ENCODE measurements at places on chromosomes 3 and 15.

GRCh38 chr3:55661141-55661540, 174.0 kb upstream of the WNT5A start:
- DNase-seq = no peak

DNA sequence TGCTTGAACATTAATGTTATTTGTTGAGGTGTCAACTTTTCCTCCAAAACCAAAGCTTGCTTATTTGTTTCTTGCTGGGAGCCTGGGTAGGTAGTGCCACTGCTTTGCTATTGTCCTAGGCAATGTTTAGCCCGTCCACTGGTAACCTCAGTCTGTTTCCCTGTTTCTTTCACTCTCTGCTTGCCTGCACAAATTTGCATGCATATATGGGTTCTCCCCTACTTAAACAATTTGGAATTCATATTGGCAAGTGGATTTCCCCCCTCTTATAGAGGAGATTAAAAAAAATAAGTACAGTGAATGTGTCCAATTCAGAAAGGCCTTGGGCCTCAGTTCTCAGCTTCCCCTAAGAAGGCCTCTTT, 45.0 kb upstream of the BOC start:
- no peak for DNase-seq

DNA sequence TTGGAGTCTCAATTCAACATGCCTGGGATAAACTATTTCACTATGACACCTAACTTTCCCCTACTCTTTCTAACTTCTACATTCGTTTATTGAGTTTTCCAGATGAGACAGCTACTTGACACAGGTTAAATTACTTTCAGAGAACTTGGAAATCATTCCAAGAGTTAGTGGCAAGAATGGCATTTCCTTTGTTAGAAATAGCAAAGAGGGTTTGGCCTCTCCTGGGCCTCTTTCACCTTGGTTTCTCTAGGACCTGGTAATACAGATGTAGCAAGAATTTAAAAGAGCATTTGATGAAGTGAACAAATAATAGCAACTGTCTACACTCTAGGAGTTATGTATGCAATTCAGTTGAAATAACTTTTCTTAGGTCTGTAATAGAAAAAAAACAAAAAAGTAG, 748.9 kb downstream of the MECOM start:
- DNase-seq = peak; percentile 29

DNA sequence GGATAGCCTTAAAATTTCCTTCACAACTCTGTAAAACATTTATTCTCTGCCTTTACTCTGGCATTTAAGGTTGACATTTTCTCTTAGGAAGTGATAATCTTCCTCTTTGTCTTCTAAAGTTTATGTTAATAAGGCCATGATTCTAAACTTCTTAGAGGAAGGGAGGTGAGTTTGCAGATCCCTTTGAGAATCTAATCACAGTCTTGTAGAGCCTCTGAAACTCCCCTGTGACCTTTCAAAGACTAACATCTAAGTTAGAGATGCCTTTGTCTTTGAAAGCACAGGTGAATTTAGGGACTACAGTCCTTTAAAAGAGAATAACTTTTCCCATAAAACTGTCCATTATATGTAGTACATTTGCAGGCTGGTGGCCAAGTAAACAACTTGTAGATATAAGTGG, 115.1 kb downstream of the PLCL2 start:
- DNase-seq = no peak

DNA sequence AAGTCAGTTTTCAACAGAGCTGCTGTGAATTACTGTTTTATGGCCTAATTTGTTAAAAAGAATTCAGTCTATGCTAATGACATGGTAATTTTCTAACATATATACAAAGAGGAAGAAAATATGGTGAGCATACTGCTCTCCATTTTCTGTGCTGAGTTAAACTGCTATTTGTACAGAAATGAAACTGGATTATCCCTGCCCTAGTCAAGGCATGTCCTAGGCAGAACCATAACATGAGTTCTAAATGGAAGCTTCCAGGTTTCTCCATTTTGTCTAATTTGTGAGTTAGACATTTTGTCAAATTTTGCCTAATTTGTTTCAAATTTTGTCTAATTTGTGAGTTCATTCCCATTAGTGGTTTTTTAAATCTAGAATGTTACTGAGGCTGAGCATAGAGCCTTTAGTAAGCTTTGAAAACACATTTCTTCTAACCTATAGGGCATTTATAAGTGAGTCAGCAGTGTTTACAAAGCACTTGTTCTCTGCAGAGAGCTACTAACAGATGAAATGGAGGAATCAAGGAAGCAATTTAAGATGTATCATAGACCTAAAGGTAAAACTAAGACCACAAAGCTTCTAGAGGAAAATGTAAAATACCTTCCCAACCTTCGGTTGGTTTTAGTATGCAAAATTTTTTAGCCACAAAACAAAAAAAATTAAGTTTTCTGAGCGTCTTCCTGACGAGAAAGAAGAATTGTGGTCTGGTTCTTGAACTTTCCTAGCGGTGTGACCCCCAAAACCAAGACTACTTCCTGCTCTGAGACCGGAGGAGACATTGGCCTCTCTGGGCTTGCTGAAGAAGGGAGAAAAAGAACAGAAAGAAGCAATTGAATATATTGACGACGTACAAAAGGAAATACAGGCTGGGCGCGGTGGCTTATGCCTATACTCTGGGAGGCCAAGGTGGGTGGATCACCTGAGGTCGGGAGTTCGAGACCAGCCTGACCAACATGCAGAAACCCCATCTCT, 9.8 kb downstream of the P2RY14 start:
- DNase-seq = no peak

- no peak for DNase-seq
These were observed 120.6 kb downstream of the TNIK start for GRCh38 chr3:171339598-171339997.

DNA sequence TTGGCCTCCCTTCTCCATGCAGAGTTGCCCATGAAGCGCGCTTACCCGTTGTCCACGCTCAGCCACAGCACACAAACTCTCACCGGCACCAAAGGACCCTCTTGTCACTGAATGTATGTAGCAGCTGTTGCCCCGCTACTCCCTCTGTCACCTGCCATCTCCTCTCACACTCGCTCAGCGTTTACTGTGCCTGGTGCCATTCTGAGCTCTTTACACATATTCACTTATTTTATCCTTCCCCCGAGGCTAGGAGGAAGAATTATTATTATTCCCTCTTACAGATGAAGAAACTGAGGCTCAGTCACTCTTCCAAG, 41.7 kb upstream of the PRR23E start:
- no peak for DNase-seq

DNA sequence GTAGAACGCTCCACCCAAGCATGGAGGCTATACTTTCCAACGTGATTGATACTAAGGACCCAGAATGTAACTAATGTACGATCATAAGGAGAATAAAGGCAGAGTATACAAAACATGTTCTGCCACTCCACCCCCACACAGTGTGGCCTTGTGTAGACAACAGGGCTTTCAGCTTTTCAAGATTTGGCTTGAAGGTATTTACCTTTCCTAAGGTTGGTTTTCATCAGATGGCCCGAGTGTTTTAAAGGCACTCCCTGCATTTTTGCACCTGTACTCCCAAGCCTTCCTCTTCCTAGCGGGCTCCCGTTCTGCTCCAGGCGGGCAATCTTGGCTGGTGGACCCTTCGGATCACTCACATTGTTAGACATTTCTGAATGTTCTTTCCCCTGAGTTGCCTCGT, 4.6 kb downstream of the SATB1 start:
- no peak for DNase-seq

DNA sequence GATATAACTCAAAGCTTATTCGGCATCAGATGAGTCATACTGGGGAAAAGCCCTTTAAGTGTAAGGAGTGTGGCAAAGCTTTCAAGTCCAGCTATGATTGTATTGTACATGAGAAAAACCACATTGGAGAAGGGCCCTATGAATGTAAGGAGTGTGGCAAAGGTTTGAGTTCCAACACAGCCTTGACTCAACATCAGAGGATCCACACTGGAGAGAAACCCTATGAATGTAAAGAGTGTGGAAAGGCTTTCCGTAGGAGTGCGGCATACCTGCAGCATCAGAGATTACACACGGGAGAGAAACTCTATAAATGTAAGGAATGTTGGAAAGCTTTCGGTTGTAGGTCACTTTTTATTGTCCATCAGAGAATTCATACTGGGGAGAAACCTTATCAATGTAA, 7.5 kb downstream of the ZNF621 start:
- no peak for DNase-seq

GRCh38 chr3:53109891-53110771, 20.1 kb downstream of the RFT1 start:
- DNase-seq = peak; percentile 71

- no peak for DNase-seq
These were observed 164.3 kb downstream of the CACNA1D start for GRCh38 chr3:53658613-53659193.

- DNase-seq = no peak
These were observed 54.8 kb downstream of the LIPC start for GRCh38 chr15:58486564-58486963.

DNA sequence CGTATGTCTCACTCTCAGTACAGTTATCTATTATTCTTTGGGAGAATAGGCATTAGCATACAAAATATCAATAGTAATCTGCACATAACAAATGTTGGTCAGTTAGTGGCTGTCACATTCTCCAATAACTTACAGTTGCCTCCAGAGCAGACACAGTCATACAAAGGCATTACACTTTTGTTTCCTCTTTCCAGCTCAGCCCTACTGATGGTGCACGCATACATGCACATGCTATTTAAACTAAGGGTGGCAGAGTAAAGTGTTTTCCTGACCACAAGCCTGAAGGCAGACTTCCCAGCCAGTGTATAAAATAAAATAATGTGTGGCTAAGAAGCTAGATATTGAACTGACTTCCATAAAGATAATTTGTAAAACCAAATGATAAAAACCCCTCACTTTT, 47.6 kb downstream of the PHLDB2 start:
- peak; percentile 37 for DNase-seq

DNA sequence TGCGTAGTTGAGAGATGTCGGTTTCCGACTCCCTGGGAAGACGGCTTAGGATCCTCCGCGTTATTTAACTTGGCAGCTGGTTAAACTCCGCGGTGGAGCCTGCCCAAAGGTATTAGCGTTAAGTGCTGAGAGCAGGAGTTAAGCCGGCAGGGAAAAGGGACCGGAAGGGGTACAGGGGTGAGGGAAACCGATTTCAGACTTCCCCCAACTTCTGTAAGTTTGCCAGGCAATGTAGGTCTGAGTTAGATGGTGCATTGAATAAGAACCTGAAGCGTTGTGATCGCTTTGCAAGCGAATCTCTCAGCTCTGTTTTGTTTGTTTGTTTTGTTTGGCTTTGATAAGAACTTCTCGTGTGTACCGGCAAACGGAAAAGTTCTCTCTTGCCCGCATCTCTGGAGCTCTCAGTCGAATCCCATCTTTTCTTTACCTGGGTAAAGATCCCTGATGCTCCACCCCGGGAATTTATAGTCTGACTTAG, 6.0 kb upstream of the FEZF2 start:
- no peak for DNase-seq

DNA sequence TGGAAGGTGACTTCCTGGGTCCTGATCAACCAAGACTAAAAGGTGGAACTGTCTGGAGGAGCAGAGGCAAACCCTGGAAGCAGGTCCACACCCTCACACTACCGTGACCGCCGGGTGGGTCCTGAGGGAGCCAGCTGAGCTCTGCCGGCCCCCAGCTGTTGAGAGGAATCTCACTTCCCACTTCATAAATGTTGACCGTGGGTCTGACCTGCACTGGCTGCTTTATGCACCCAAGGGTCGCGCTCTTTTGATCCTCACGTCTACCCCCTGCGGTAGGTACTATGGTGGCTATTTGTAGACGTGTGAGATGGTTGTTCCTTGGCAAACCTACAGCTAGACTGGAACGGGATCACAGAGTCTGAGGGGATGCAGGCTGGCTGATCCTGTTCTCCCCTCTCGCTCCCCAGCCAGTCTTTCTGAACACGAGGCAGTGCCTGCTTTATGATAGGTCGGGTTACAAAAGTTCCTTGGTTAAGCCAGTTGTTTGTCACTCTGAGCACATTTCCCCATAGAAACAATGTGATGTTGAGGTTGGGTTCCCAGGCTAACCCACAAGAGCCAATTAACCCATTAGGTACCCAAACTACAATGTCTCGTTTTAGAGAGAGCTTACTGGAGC, 113.0 kb upstream of the ETV5 start:
- no peak for DNase-seq

DNA sequence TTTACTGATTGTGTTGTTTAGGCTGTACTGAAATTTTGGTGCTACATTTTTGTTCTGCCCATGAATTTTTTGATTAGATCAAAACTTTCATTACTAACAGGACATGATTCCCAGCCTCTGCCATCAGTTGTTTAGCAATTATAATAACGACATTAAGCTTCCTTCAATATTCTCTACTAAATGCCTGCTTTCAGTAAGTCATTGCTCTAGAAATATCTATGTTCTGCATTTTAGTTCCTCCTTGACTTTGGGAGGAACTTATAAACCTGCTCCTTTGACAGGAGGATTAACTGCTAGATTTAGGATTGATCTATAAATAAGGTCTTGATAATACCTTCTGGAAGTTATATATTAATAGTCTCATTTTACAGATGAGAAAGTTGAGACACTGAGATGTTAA, 269.1 kb downstream of the RAP2B start:
- no peak for DNase-seq

GRCh38 chr3:120264963-120265362, 20.1 kb downstream of the GPR156 start:
- DNase-seq = no peak

- DNase-seq = no peak
These were observed 3.0 kb downstream of the PLSCR4 start for GRCh38 chr3:146247911-146248310.

DNA sequence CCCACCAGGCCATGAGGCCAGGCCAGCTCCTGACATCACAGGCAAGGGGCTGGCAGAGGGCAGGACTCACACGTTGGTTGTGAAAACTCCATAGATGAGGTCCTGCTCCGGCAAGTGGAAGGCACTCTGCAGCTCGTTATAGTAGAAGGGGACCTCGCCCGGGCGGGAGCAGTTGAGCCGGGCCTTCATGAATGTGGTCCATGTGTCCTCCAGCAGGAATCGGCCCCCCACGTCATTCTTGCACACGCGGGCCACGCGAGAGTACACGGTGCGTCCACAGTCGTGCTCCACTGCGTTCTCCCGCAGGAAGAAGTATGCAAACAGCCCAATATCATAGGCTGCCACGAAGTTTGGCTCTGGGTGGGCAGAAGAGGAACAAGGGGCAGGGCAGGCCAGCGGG, 101.2 kb downstream of the SEMA5B start:
- no peak for DNase-seq

- DNase-seq = no peak
These were observed 163.8 kb downstream of the LSAMP start for GRCh38 chr3:116281313-116282143.
